Activated CD8-positive, alpha-beta memory T cell treated with anti-CD3 and anti-CD28 coated beads, Interleukin-2, amount 10 ng/mL, durations not matched to agents 7 days and 5 days (primary cell): ENCODE measurements at places on chromosomes 12 and 14.

GRCh38 chr14:21191809-21192446, 36.1 kb upstream of the OR5AU1 start:
- peak overlapping the region; percentile 46 for H3K27ac ChIP-seq
- H3K27me3 ChIP-seq, result peaks cover 19% of the 10 kb centered on the region
- peaks cover 11% of the 10 kb centered on the region for H3K4me1 ChIP-seq
- peak overlapping the region; percentile 56 for H3K4me3 ChIP-seq
- H3K36me3 ChIP-seq, result no peaks in the 10 kb centered on the region

DNA sequence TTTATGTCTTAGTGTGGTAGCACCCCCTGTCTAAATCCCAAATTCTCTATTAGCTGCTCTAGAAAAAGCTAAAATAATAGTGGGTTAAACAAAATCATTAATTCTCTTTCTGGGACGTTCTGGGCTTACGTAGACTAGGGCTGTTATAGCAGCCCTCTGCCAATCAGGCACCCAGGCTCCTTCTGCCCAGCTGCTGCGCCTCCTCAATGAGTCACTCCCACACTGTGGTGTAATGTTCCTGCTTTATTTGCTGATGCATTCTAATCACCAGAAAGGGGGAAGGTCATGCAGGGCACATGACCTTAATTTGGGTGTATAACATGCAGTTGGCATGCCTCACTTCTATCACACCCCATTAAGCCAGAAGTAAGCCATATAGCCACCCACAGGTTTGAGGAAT, 294.5 kb downstream of the GALC start:
- no peak overlapping the region for H3K27ac ChIP-seq
- no peaks in the 10 kb centered on the region for H3K4me1 ChIP-seq
- no peak for DNase-seq
- no peaks in the 10 kb centered on the region for H3K36me3 ChIP-seq
- no peaks in the 10 kb centered on the region for H3K27me3 ChIP-seq

- H3K4me3 ChIP-seq, result no peak overlapping the region
- no peak for DNase-seq
- H3K4me1 ChIP-seq, result no peaks in the 10 kb centered on the region
- no peaks in the 10 kb centered on the region for H3K27me3 ChIP-seq
- no peaks in the 10 kb centered on the region for H3K36me3 ChIP-seq
Measured at GRCh38 chr14:90615517-90616060, 200.6 kb downstream of the TTC7B start.

GRCh38 chr12:12645485-12645884, 33.8 kb downstream of the CREBL2 start:
- peak; percentile 53 for DNase-seq
- H3K27me3 ChIP-seq, result no peaks in the 10 kb centered on the region
- H3K4me1 ChIP-seq, result peaks cover 16% of the 10 kb centered on the region
- peak overlapping the region; percentile 80 for H3K27ac ChIP-seq
- H3K36me3 ChIP-seq, result peaks cover 75% of the 10 kb centered on the region

DNA sequence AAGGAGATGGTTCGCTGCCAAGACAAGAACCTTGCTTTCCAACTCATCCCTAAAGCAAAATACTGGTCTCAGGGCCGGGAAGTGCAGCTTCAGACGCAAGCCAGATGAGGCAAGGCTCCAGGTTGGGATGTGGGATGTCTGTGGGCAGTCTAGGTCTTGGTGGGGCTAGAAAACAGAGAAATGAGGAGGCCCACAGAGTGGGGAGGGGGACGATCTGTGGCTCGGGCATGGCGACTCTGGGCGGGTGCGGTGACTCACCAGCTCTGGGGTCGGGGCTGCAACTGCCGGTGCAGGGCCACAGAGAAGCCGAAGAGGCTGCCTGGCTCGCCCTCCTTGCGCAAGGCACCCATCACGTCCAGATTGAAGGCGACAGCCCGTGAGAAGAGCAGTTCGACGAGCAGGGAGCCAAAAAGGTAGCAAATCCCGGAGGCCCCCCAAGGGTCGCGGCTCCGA, 459 bp downstream of the ITGA7 start:
- H3K4me1 ChIP-seq, result peaks cover 16% of the 10 kb centered on the region
- no peak for DNase-seq
- no peaks in the 10 kb centered on the region for H3K36me3 ChIP-seq
- H3K4me3 ChIP-seq, result peak overlapping the region; percentile 7
- H3K27me3 ChIP-seq, result peaks cover 49% of the 10 kb centered on the region
- no peak overlapping the region for H3K27ac ChIP-seq

DNA sequence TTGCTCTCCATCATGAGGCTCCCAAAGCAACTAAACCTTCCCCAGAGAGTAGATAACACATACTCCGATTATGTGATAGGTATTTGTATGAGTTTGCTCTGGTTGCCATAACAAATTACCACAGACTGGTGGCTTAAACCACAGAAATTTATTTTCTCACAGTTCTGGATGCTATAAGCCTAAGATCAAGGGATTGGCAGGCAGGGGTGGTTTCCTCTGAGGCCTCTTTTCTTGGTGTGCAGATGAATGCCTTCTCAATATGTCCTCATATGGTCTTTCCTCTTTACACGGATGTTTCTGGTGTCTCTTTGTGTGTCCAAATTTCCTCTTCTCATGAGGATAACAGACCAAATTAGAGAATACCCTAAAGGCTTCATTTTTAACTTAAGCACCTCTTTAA, 285.8 kb upstream of the GRIP1 start:
- peaks cover 10% of the 10 kb centered on the region for H3K27me3 ChIP-seq
- peaks cover 9% of the 10 kb centered on the region for H3K4me1 ChIP-seq
- no peak overlapping the region for H3K27ac ChIP-seq
- peak; percentile 57 for DNase-seq
